Mammary epithelial cell (primary cell): ENCODE measurements at places on chromosomes 16 and 17. TPM values are rescaled to one million over a fixed set of nuclear protein-coding genes. Genes with fewer than 3 reads are reported as not detected.

SMTNL2 gene
- total RNA-seq, result not detected

BCL6B gene
- total RNA-seq, result not detected

USB1 gene
- 51.0 and 61.1 TPM in 2 replicates for total RNA-seq

IL21R gene
- 0.64 TPM in 1 of 2 replicates, not detected in the other for total RNA-seq

CETP gene
- total RNA-seq, result not detected

FOXJ1 gene
- not detected in 2 replicates for total RNA-seq

GRCh38 chr16:89350701-89351380, 133.3 kb downstream of the ZNF778 start:
- DNase-seq, result peak; percentile 50

DNA sequence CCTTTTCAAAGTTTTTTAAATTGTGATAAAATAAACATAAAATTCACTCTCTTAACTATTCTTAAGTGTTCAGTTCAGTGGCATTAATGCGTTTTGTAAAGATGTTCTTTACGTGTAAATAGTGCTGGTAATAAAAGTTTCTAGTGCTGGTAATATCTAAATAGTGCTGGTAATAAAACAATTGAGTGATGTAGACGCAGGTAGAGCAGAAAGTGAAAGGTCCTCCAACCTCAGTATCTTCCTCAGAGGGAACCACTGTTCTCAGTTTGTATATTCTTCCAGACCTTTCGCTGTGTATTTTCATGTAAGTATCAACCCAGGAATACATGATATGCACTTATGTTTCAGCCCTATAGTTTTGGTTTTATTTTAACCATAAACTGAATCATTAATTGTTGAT, 53.1 kb downstream of the CLEC16A start:
- no peak for DNase-seq

DNA sequence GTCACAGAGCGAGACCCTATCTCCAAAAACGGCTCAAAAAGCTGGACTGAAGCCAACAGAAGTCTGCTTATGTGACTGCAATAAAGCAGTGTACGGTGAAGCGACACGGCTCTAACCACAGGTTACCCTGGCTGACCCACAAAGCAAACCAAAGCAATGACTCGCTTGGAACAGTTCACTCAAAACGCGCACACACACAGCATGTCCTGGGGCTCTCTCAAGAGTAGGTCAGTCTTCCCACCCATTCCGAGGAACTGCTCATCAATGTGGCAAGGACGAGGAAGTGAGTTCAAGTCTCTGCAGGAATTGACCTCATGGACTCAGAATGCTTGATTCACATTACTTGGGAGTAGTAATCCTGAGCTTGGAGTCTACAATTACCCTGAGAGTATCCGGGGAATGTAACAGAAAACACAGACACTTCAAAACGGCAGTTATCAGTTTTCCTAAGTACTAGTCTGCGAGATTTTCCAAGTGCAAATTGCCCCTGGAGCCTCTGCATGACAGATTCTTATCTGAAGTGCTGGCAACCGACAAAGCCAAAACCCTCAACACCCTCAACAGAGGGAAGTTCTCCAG, 25.4 kb downstream of the PELP1 start:
- DNase-seq, result peak; percentile 95

- no peak for DNase-seq
Observed at GRCh38 chr17:4706121-4706520, 2.2 kb upstream of the PELP1 start.

GRCh38 chr17:46108120-46108519, 85.1 kb downstream of the KANSL1 start:
- no peak for DNase-seq

DNA sequence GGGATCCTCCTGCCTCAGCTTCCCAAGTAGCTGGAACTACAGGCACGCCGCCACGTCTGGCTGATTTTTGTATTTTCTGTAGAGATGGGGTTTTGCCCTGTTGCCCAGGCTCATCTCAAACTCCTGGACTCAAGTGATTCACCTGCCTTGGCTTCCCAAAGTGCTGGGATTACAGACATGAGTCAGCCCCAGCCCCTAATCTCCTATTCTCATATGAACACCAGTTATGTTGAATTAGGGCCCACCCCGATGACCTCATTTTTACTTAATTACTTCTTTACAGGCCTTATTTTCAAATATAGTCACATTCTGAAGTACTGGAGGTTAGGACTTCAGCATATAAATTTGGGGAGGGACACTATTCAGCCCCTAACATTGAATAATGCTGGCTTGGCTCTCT, 49.2 kb downstream of the ZNRF1 start:
- DNase-seq, result no peak

DNA sequence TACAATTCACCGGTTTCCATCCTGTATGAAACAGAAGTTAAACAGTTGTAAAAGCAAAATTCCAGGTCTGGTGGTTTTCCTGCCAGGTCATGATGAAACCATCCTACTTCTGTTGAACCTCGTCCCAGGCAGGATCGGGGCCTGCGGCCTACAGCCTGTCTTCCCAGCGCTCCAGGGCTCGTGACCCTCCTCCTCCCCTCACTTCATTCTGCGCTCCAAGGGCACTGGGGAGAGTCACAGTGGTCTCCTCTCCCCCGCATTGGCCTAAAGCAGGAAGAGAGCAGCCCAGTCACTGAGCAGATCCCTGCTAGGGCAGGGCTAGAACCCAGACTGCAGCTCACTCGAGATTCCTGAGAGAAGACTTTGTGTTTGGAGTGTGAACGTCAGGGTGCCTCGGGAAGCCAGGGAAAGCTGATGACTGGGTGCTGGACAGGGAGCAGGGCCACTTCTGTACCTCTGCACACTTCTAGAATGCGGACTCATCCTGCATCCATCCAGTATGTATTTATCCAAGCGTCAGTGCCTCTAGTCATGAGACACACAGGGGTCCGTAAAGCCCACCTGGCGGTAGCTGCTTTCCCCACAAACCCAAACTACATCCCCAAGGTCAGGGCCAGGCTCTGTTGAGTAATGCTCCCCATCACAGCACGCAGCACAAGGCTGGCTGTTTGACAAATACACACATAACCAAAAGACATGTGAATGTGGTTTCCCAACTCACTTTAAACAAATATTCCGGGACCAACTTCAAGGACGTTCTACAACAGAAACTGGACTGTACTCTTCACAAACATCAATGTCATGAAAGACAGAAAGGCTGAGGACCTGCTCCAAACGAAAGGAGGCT, 1.7 kb upstream of the ITGAE start:
- peak; percentile 48 for DNase-seq

DNA sequence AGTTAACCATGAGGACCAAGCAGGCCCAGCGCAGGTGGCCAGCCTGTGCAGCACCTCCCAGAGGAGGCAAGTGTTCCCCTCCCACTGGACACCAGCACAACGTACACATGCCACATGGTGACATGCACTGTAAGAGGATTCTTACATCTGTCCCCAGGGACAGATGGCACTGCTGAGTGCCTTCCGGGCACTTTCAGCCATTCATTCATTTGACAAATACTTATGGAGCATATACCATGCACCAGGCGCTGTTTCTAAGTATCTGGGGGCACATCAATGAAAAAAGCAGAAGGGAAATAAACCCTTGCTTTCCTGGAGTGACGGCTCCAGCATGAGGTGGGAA, 79.6 kb downstream of the GAS7 start:
- no peak for DNase-seq
